Keratinocyte (primary cell): ENCODE measurements at places on chromosomes 2 and 18.

DNA sequence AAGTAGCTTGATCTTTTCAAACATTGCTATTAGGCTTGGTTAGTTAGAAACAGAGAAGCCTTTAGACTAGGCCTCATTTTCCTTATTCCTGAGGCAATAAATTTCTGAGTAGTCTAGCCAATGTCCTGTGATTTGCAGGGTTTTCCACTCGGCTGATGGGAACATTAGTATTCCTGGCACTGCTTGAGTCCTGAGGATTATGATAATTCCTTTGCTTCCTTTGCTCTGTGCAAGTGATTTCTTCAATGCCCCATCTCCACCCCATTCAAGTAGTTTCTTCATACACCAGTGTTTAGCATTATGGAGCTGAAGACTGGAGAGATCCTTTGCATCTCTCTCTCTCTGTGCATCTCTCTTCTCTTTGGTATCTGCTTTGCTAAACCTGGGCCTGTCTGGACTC is 14.3 kb upstream of the SLC4A10 start:
- DNase-seq: no peak

DNA sequence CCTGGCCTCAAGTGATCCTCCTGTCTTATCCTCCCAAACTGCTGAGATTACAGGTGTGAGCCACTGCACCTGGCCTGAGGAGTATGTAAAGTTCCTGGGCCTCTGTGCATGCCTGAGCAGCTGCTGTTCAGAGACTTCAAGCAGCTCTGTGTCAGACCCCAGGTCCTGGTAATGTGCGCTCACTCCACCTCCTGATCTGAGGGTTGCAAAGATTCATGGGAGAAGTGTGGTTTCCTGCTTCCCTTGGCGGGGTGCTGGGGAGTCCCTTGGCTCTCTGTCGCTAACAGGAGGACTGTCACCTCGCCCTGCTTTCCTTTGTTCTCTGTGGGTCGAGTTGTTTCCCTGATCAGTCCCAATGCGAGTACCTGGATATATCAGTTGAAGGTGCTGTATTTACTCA is 8.6 kb upstream of the IL36A start:
- no peak for DNase-seq

DNA sequence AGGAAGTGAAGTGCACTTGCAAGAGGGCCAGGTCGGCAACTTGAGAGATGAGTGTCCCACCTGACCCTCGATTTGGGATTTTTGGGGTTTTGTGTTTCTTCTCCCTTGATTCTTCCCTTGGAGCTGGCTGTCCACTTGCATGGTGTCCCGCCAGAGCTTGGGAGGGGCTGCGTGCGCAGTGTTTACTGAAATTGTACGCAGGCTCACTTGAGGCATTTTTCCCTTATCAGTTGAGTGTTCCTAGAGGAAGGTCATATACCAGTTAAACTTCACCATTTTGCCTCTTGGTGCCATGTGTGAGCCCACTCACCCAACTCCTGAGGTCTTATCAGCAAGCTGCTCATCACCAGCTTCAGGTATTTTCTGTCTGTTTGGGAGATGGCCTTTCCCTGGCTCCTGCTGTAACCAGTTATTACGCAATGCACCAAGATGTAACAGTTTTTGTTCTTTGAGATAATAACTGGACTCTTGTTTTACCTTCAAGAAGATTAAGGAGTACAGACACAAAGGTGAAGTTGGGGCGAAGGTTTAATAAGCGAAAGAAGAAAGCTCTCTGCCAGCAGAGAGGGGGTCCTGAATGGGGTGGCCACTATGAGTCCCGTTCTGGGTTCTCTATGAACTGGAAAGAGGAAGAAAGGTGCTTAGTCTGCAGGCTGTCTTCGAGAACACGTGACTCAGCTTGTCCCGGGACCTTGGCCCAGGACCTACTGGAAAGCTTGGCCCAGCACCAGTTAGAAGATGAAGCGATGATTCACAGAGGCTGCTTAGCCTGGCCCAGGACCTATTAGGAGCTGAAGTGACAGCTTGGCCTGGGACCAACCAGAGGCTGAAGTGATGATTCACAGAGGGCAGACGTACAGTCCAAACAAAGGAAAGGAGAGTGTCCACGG is 21.5 kb upstream of the TXNL4A start:
- no peak for DNase-seq

DNA sequence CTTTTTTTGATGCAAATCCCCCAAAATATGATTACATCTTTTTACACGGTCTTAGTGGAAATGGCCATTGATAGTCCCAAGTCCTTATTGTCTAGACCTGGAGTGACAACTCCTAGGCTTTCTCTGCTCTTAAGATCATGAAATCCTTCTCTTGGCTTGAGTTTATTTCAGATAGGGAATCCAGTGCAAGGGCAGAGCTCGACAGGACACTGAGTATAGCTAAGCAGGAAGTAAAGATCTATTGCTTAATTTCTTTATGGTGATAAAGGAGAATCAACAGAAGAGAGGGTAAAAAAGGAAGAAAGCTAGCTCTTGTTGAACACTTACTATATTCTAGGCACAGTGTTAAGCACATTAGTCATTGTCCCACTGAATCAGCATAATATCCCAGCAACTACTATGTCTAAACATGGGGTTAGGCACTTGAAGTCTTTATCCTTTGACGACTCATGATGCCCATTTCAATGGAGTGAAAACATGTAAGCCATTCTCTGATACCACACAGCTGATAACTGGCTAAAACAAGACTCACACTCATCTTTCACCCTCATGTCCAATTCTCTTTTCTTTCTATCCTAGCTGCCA is 74.1 kb upstream of the LRATD1 start:
- DNase-seq: no peak

DNA sequence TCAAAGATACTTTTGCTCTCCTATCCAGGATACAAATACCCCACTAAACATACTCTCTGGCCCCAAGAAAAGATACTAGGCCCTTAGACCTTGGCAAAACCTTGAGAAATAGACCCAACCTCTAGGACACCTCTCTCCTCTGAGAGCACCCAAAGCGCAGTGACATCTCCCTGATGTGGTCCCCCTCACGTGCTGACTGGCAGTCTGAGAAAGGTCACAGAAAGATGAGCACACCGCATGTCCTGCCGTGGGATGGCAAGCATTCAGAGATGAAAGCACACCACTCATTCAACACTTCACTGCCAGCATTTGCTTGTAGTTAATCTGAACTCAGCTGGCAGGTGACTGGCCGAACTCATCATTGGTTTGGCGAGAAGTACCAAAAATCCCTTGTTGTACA is 6.1 kb upstream of the TBC1D8 start:
- no peak for DNase-seq

GRCh38 chr2:163693484-163693883 is 42.3 kb downstream of the FIGN start:
- no peak for DNase-seq

DNA sequence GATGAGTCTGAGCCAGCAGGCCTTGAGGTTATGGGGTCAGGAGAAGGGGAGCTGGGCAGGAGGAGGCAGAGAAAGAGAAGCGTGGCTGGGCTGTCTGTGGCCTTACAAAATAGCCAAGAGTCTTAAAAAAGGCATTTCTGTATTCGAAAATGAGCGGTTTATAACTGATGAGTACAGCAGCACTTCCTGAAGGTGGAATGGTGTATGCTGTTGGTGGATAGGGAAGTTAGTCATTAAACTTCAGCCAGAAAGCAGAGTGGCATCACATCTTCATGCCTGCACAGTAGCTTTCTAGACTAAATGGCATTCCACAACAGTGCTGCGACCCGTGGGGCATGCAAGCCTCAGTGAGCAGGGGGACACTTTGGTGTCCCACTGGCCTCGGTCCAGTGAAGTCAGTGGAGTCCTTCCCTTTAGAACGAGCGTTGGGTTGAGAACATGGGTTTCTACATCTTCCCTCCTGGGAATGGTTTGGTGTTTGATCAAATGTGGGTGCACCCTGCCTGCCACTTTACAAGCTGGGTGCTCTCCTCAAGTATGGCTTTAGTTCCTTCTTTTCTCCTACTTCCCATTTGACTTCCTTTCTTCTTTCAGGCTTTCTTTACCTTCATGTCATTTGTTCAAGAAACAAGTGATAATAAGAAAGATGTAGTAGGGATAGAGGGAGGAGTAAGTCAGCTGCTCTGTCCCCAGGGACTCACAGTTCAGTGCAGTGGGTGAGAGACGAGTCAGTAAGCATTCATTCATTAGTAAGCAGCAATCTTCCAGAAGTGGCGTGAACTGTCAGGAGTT is 96.3 kb downstream of the ARMC9 start:
- no peak for DNase-seq

DNA sequence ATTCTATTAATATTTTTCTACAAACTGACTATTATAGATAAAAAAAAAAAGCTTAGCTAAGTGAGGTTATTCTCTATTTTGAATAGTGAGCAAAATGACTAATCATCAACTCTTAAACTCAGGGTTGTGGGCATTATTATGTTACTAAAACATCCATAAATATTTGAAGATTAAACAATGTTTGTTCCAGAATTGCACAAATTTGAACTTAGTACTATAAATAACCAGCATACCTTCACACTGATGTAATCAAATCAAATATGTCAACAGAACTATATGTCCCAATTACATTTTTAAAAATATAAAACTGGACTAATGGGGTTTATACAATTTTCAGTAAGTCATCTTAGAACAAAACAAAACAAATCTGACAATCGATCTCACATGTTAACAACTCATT is 800.9 kb downstream of the LRP1B start:
- no peak for DNase-seq

DNA sequence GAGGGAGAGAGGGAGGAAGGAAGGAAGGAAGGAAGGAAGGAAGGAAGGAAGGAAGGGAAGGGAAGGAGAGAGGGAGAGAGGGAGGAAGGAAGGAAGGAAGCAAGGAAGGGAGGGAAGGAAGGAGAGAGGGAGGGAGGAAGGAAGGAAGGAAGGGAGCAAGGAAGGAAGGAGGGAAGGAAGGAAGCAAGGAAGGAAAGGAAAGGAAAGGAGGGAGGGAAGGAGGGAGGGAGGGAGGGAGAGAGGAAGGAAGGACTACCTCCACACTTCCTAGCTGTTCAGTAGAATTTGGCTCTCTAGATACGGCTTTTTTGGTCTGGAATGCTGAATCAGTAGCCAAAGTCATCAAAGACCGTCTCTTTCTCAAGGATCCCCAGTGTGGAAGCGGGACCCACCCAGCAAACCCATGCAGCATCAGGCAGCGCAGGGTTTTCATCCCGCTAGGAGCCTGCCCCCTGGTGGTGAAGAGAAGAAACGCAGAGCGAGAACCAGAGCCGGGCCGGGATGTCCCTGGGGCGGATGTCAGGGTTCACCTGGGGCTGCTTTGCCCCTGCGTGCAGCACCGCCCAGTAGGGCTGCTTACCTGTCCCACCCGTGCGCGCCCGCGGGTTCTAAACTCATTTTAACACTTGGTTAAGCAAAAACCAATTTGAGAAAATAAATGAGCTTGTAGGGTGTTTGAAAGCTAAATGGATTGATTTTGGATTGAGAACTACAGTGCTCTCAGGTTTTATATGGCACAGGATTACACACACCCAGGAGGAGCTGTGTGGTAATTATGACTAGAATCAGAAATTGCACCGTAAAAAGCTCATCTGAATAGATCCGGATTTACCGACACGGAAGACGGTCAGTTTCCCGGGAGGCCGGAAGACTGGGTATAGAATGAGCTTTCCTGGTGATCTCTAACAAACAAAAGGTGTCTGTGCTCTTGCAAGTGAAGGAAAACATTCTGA is 48.1 kb upstream of the ARL4C start:
- peak; percentile 9 for DNase-seq

DNA sequence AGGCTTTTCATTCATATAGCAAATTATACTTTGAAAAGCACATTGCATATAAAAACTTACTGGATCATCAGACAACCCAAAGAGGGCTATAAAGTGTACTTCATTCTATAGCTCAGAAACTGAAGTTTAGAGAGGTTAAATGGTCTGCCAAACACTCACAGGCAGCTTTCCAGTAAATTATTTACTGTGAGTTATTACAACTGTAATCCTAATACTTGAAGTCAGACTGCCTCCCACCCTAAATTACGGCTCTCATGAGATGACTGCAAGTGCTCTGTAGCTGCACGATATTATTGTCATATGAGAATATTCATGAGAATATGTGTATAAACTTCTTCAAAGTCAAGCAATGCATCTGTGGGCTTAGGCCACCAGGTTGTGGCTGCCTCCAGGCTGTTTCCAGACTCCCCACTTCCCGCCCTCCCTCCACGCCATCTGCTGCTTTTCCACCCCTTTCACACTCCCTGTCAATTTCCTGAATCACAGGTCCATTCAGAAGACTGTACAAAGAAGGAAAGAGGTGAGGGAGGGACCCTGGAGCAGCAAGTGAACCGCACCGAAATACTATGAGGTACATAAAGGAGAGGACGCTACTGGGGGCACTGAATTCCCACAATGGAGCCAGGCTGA is 111.1 kb upstream of the SPOPL start:
- DNase-seq: no peak

DNA sequence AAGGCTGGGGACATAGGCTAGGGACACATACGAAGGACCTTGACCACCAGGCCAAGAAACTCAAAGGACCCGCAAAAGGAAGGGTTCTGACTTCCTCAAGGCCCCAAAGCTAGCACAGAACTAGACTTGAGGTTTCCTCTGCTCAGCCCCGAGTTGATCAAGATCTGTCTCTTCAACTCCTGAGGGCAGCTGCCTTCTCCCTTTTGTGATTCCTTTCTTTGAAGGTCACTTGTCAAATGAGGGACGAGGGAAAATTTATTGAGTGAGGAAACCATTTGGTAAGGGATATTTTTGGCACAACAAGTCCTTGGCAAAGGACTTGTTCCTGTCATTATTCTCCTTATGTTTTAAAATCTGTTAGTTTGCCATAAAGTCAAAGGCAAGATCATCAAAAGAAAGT is 12.3 kb upstream of the ROCK2 start:
- no peak for DNase-seq

GRCh38 chr2:212994976-212995375 is 156.4 kb downstream of the IKZF2 start:
- DNase-seq: no peak

GRCh38 chr2:169775765-169776164 is 22.9 kb upstream of the SSB start:
- no peak for DNase-seq

- DNase-seq: no peak
Observed at GRCh38 chr2:135055182-135055786, 3.2 kb downstream of the RAB3GAP1 start.

DNA sequence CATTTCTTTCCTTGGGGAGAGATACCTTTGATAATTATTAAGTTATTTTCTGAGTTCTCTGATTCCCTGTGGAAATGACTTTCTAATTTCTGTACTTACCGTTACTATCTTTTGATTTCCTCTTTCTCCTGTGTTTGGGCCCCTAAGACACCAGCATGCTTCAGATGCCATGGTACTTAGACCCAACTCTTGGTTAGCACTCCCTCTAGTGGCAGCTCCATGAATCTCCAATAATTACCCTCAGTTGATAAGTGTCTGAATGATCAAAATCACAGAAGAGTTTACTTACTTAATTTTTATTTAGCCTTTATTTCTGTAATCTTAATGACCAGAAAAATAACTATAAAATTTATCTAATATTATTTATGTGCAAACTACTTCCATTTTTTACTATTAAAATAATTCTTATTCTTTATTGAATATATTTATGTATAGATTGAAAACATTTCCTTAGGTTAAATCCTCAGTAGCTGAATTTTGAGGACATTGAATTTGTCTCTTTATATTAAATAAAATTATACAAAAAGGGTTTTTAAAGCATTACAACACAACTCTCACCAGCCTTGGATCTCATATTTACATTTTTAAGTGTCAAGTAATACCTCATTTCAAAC is 300.4 kb downstream of the KCNS3 start:
- DNase-seq: no peak
